CD4-positive, alpha-beta memory T cell (primary cell): ENCODE measurements at places on chromosomes 11 and 22. TPM values are rescaled to one million over a fixed set of nuclear protein-coding genes. Genes with fewer than 3 reads are reported as not detected.

DNA sequence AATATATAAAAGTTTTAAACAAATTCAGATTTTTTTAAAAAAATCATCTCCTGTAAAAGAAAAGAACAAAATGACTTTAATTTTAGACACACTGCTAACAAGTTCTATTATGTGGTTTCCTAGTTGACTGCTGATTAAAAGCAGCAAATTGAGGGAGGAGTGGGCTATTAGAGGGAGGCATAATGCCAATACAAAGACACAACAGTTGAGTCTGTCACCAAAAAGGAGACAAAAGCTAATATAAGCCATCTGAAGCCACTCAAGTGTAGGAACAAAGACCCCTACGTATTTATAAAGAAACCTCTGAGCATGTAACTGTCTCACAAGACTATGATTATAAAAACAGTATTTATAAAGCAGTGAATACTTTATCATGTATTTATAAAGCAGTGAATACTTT lies 28.6 kb downstream of the TMEM123 start:
- no peaks in the 10 kb centered on the region for H3K27me3 ChIP-seq
- no peak overlapping the region for H3K4me3 ChIP-seq
- peaks cover 4% of the 10 kb centered on the region for H3K36me3 ChIP-seq
- no peak overlapping the region for H3K27ac ChIP-seq

GRCh38 chr11:130915603-130916237 lies 559 bp downstream of the SNX19 start:
- no peaks in the 10 kb centered on the region for H3K27me3 ChIP-seq
- peak overlapping the region; percentile 95 for H3K27ac ChIP-seq
- H3K4me1 ChIP-seq: peaks cover 41% of the 10 kb centered on the region
- no peaks in the 10 kb centered on the region for H3K36me3 ChIP-seq
- H3K4me3 ChIP-seq: peak overlapping the region; percentile 74

DNA sequence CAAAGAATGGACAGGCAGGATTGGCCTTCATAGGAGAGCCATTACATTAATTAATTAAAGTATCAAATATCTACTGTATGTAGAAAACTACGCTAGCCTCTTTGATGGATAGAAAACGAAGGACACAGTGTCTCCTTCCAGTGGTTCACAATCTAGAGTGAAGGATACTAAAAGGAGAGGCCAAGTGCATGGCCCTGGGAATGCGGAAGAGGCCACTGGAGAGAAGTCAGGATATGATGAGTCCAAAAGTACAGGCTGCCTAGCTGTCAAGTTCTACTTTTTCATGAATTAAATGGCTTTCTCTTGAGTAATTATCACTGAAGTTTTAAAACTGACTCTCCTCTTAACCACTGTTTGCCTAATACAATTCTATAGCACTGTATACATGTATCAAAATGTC lies 41.9 kb downstream of the ATG16L2 start:
- no peaks in the 10 kb centered on the region for H3K4me1 ChIP-seq
- H3K27ac ChIP-seq: no peak overlapping the region
- H3K4me3 ChIP-seq: no peak overlapping the region
- no peaks in the 10 kb centered on the region for H3K36me3 ChIP-seq
- no peaks in the 10 kb centered on the region for H3K27me3 ChIP-seq
- no peak for DNase-seq

CEND1 gene
- polyA plus RNA-seq: not detected

HEPN1 gene
- polyA plus RNA-seq: not detected
